ENCODE measurements at places on chromosomes 11 and 22.

DNA sequence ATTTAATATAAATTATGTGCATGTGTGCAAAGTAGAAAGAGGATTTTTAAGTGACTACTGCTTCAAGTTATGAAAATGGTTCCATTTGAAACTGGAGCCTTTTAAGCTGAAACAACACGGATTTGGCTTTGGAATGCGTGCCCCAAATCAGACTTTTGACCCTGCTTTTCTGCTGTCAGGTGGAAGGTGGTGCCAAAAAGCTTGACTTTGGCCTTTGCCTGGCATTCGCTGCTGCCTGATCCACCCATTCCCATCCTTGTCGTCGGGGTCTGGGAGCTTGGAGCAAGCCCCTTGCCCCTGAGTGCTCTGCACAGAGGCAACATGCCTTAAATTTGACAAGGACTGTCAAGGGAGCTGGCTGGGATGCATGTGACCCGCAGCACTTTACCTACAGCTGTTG lies 335.3 kb upstream of the SYN3 start:
- no peak for DNase-seq

- peak; percentile 33 for DNase-seq
Measured at GRCh38 chr22:35065796-35066218, at the start of gene ISX. Gene ISX (plus strand): TSS chr22:35066158. CDS start chr22:35067088, 930 bp downstream.

GRCh38 chr11:10762185-10762584 lies 11.1 kb downstream of the CTR9 start:
- no peak for DNase-seq

DNA sequence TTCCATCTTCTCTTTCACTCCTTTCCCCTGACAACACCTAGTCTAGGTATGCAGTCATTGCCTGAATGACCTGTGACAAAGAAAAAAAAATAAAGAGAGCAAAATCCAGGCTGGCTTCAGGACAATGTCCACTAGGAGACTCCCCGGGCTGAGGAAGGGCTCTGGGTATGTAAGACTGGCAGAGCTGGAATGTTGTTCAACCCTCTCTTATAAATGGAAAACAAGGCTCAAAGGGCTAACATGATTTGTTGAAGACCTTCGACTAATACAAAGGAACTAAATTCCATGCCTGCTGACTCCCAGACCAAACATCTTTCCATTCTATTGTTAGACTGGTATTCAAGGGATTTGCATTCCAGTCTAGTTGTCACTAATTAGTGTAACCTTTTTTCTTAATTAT lies 122.2 kb downstream of the ARL14EP start:
- no peak for DNase-seq

DNA sequence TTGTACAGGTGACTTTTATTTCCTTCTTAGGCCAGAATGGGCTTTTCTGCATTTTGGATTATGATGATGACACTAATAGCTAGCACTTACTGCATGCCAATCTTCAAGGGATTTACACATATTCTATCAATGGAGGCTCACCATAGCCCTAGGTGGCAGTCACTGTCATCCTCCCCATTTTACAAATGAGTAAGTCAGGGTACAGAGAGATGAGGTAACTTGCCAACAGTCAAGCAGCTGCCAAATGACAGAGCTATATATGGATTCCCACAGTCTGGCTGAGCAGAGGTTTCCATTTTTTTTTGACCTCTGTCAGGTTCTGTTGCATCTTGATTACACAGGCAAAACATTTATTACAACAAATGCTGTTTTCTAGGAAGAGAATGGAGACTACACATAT lies 23.8 kb upstream of the C11orf96 start:
- DNase-seq, result no peak

DNA sequence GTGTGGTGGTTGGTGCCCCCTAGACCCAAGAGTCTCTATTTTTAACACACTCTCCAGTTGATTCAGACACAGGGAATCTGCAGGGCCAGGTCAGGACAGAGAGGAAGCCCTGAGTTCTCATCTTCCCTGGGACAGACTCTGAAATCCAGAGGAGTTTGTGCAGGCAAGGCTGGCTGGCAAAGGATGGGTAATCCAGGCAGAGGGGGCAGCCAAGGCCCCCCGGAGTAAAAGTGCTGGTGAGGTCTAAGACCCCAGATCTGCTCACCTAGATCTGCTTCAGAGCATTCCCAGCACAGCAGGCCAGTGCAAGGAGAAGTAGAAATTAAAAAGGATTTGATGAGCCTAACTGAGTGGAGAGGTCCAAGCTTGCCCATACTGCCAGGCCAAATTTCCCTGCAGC lies 40.6 kb upstream of the MN1 start:
- DNase-seq, result no peak

DNA sequence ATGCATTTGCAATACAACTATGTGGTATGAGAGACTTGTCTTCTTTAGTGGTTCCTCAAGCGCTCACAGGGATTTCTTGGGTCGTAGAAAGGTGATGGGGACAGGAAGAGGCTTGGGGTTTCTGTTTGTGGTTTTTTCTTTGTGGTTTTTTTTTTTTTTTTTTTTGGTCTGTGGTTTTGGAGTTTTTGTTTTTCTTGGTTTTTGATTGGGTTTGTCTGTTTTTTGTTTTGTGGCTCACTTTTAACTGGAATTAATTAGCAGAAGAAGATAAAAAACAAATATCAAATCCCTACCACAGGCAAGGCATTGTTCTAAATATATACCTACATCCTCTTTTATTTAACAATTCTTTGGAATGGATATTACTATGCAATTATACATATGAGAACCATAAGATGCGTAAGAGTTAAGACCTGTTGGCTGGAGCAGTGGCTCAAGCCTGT lies 5.5 kb downstream of the TTC28 start:
- DNase-seq, result no peak

DNA sequence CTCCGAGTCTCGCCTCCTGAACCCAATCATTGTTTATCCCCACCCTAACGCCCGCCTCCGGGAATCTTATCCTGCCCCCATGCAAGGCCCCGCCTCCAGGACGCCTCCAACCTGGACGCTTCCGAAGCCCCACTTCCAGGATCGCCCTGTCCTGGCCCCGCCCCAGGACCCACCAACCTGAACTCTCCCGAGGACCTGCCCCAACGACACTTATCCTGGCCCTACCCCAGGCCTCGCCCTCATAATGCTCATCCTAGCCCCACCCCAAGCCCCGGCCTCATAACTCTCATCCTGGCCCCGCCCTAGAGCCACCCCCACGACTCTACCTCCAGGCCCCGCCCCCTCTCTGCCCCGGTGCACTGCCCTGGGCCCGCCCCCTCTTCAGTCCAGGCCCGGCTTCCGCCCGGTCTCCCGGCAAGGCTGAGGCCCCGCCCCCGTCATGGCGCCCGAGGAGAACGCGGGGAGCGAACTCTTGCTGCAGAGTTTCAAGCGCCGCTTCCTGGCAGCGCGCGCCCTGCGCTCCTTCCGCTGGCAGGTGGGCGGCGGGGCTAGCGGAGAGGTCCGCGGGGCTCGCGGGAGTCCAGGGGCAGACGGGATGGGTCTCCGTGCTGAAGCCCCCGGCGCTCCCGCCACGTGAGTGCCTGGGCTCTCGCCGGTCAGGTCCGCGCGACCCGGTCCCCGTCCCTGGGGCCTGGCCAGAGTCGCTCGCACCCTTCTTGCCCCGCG lies 45.7 kb upstream of the DEFB108B start:
- DNase-seq, result peak; percentile 72

DNA sequence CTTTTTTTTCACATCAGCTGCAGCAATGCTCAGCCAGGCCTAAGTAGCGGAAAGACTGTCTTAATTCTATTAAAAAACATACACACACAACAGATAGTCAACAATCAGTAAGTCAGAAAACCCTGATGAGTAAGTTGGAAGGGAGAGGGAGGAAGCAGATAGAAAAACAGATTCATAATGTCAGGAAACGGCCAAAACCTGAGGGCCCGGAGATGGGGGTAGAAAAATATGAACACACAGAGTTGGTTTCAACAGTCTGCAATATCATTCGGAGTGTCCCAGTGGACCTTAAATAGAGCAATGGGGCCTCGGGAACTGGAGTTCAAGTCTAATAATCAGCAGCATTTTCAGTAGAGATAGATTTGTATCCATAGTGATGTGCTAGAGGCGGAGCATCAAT lies 14.8 kb downstream of the LRRC55 start:
- no peak for DNase-seq

GRCh38 chr11:15072551-15073143 lies 746 bp upstream of the CALCB start:
- DNase-seq, result no peak

DNA sequence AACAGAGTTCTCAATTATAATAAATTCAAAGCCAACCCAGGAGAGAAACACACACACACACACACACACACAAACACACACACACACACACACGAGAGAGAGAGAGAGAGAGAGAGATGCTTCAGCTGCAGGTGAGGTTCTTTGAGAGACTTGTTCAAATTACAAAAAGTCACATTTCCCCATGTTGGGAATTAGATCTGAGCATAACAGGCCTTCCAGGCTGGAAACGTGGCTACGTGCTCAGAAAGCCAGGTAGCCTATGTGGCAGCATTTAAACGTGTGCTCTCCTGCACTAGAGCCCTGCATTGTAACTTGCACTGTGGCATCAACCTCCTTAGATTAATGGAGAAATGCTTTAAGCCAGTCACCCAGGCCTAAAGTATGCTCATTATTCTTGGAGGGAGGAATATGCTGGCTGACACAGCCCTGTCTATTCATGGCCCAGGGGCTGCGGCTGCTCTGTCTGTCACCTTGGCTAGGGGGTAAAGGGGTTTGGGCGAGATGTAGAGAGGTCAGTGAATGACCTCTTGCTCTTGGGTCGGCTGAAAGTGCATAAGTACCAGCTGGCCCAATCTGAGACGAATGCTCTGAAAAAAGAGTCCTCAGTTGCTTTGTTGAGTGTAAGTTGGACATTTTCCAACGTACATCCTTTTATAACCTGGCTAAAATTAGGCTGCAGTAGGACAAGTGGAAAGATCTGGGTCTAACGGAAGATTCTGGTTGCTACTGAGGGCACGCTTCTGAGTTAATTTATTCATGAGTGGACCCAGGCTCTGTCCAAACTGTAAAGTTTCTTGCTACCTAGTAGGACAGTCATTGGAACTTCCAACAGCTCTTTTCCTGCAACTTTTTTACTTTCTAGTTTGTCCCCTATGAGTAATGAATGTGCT lies 171.1 kb upstream of the SEZ6L start:
- DNase-seq, result no peak

DNA sequence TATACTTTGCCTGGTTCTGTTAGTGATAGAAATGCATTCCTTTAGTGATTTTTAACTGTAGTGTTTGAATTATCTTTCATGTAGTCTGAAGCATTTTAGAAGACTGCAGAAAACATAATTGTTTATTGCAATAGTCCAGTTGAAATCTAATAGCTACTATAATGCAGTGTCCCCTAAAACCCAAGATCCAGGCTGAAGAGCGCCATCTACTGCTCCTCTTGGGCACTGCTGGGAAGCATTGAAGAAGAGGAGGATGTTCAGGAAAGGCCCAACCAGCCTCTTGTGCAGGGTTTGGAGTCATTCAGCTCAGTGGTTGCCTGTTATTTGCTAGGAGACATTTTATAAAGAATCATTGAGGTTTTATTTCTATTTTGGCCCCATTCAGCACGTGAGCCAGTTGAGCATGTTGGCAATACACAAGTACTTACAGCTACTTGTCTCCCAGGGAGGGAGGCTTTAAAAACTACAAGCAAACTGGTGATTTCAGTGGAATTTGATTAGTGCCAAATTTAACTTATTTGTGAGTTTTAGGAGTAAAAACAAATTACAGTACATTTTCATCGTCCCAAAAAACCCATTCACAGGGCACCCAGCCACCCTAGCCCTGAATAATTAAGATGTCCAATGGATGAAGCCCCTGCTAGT lies 74.9 kb upstream of the HORMAD2 start:
- peak; percentile 31 for DNase-seq

GRCh38 chr11:87444993-87445392 lies 407.3 kb downstream of the TMEM135 start:
- DNase-seq, result no peak

GRCh38 chr11:133219543-133219942 lies 312.8 kb downstream of the OPCML start:
- no peak for DNase-seq

DNA sequence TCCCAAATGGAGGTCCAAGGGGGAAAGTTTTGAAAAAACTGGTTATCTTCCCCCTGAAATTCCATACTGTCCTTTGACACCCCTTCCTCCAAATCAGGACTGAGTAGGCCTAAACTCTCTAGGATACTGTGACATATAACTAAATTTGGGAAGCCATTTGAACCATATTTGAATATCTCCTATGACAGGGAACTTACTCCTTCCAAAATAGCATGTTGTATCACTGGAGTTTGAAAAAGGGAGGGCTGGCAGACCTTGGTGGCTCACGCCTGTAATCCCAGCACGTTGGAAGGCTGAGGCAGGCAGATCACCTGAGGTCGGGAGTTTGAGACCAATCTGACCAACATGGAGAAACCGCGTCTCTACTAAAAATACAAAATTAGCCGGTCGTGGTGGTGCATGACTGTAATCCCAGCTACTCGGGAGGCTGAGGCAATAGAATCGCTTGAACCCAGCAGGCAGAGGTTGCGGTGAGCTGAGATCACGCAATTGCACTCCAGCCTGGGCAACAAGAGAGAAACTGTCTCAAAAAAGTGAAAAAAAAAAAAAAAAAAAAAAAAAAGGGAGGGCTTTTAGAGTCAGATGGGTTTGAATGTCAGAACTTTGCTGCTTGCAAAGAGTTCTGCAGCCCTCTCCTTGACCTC lies 42.4 kb downstream of the PIK3C2A start:
- DNase-seq, result no peak

- DNase-seq, result no peak
Measured at GRCh38 chr22:43198936-43199335, 12.0 kb upstream of the TTLL12 start.

DNA sequence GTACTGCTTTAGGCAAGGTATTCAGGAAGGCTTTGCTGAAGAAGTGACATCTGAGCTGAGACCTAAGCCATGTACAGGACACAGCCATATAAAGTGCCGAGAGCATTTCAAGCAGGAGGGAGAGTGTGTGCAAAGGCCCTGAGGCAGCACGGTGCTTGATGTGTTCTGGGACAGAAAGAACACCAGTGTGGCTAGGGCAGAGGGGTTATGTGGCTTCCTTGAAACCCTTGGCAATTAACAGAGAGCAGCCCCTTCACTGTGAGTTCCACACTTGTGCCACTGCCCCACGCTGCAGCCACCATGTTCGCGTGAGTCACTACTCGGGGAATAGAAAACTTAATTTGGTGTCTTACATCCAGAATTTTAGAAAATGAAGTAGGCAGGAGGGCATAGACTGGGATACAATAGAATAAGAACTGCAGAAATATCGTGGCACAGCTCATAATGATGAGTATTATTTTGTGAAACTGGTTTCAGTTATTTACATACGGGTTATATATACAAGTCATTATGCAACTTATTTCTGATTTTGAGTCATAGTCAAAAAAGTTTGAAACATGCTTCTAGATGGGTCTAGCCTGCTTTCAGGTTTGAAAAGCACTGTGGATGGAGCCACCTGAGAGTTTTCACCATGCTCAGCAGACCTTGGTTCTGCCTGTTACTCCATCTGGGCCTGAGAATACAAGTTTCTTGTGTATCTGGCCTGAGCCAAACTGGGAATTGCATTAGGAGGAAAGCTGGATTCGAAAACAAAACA lies 11.8 kb downstream of the IL10RA start:
- DNase-seq, result no peak

- DNase-seq, result no peak
Measured at GRCh38 chr11:33017478-33017877, 1.8 kb downstream of the DEPDC7 start.

- no peak for DNase-seq
Measured at GRCh38 chr22:47205081-47205491, 442.6 kb downstream of the TBC1D22A start.

Data from HuH-7.5 (cell line).